SK-N-SH (cell line): ENCODE measurements at places on chromosomes 5 and 9. TPM values are rescaled to one million over a fixed set of nuclear protein-coding genes. Genes with fewer than 3 reads are reported as not detected.
A peak's percentile ranks its signal among the peaks of the same experiment; 100 is the strongest.

RASEF gene
- 0.08 TPM in 1 of 2 replicates, not detected in the other for polyA plus RNA-seq

IFNA13 gene
- not detected in 2 replicates for polyA plus RNA-seq

CEP120 gene
- polyA plus RNA-seq, result 5.0 and 7.0 TPM in 2 replicates

RAD1 gene
- polyA plus RNA-seq, result 18.2 and 21.2 TPM in 2 replicates

DNA sequence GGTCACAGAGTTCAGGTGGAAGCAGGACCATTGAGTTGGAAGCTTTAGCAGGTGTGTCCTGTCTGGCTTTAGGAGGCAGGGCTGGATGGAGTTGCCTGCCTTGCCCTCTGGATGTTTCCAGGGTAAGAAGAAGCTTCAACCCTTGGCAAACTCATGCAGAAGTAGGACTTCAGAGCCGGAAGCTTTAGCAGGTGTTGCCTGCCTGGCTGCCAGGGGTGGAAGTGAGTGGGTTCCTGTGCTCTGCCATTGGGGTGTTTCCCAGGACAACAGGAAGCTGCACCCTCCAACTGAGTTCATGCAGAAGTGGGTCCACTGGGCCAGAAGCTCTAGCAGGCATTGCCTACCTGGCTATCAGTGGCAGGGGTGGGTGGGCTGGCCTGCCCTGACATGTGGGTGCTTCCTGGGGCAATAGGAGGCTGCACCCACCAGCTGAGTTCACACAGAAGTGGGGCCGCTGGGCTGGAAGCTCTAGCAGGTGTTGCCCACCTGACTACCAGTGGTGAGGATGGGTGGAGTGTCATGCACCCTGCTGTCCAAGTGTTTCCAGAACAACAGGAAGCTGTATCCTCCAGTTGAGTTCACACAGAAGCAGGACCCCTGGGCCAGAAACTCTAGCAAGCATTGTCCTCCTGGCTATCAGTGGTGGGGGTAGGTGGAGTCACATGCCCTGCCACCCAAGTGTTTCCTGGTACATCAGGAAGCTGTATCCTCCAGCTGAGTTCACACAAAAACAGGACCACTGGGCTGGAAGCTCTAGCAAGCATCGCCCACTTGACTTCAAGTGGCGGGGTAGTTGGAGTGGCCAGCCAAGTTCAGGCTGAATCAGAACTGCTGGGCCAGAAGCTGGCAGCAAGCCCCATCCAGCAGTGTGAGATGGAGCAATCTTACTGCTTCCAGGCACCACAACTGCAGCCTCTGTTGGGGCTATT is 24.6 kb downstream of the LOX start:
- no peak for DNase-seq
- H3K4me3 ChIP-seq, result no peak overlapping the region
- H3K36me3 ChIP-seq, result no peaks in the 10 kb centered on the region
- H3K27me3 ChIP-seq, result no peaks in the 10 kb centered on the region
- no peaks in the 10 kb centered on the region for H3K4me1 ChIP-seq

GRCh38 chr5:84382363-84383295 is 2.1 kb downstream of the EDIL3 start:
- H3K36me3 ChIP-seq, result no peaks in the 10 kb centered on the region
- DNase-seq, result peak; percentile 61
- H3K4me1 ChIP-seq, result peaks cover 16% of the 10 kb centered on the region
- peak overlapping the region; percentile 89 for H3K27ac ChIP-seq
- H3K27me3 ChIP-seq, result no peaks in the 10 kb centered on the region
- H3K4me3 ChIP-seq, result peak overlapping the region; percentile 71

GRCh38 chr5:65790371-65791163 is 68.6 kb downstream of the NLN start:
- no peak overlapping the region for H3K27ac ChIP-seq
- no peaks in the 10 kb centered on the region for H3K27me3 ChIP-seq
- no peaks in the 10 kb centered on the region for H3K4me1 ChIP-seq
- DNase-seq, result no peak
- no peak overlapping the region for H3K4me3 ChIP-seq

GRCh38 chr9:76519075-76519835 is 60.3 kb downstream of the GCNT1 start:
- no peaks in the 10 kb centered on the region for H3K36me3 ChIP-seq
- DNase-seq, result no peak
- H3K27me3 ChIP-seq, result peaks cover 64% of the 10 kb centered on the region

GRCh38 chr9:107972346-107972745 is 482.8 kb upstream of the KLF4 start:
- no peak overlapping the region for H3K4me3 ChIP-seq
- DNase-seq, result no peak
- peaks cover 19% of the 10 kb centered on the region for H3K27me3 ChIP-seq
- no peak overlapping the region for H3K27ac ChIP-seq
- no peaks in the 10 kb centered on the region for H3K4me1 ChIP-seq

- DNase-seq, result no peak
- H3K36me3 ChIP-seq, result peaks cover 34% of the 10 kb centered on the region
- H3K27me3 ChIP-seq, result no peaks in the 10 kb centered on the region
Observed at GRCh38 chr9:121348221-121348620, 21.8 kb downstream of the STOM start.
